ENCODE measurements at places on chromosomes 16 and 17.
A peak's percentile ranks its signal among the peaks of the same experiment; 100 is the strongest.

DNA sequence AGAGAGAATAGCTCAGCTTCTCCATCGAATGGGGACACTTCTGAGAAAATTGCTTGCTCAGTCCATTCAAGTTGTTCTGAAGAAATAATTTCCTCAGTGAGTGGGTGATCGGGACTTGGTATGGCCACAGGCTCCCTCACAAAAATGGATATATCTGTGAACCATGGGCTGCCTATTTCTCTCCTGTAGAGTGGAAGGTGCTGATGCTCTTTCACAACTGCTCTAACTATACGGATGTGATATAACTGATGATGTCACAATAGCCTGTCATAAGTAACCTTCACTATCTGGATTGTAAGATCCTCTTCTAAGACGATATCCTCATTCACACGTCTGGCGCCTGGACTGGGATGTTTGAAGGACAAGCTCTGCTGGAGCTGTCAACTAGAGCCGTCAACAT, 4.7 kb upstream of the CCL18 start:
- ATAC-seq: no peak

- no peak for ATAC-seq
Measured at GRCh38 chr17:3865176-3865575, 19.1 kb upstream of the NCBP3 start.

GRCh38 chr17:72423718-72424117, 302.9 kb downstream of the SOX9 start:
- ATAC-seq: no peak

- ATAC-seq: no peak
Measured at GRCh38 chr16:84262031-84262430, 22.2 kb upstream of the KCNG4 start.

DNA sequence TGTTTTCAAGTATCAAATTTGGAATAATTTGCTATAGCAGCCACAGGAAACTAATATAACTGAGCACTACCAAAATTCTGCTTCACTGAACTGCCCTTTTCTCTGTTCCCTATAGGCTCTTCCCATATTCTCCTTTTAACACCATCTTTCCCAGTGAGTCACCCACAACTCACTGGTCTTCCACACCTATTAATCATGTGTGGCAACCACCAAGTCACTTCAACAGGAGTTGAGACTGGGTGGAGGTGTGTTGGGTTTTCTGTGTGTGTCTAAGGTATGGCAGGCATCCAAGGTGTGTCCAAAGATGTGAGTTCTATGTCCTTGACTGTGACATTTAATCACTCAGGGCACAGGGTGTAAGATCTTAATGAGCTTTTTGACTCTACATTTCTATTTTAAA, 610.0 kb upstream of the CDH11 start:
- ATAC-seq: no peak

- no peak for ATAC-seq
Measured at GRCh38 chr16:2089706-2090480, 42.1 kb downstream of the TSC2 start.

DNA sequence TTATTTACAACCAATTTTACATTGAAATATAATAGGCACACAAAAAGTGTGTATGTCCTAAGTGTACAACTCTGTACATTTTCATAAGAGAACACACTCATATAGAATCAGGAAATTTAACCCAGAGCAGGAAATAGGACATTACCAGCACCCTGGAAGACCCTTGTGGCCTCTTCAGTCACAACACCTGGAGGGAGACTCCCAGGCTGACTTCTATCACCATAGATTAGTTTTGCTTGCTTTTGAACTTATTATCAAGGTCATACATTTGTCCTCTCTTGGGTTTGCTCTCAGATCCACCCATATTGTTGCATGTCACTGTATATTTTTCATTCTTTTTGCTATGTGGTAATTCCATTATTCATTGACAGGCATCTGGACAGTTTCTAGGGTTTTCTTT, 5.8 kb downstream of the RIPOR1 start:
- ATAC-seq: no peak

DNA sequence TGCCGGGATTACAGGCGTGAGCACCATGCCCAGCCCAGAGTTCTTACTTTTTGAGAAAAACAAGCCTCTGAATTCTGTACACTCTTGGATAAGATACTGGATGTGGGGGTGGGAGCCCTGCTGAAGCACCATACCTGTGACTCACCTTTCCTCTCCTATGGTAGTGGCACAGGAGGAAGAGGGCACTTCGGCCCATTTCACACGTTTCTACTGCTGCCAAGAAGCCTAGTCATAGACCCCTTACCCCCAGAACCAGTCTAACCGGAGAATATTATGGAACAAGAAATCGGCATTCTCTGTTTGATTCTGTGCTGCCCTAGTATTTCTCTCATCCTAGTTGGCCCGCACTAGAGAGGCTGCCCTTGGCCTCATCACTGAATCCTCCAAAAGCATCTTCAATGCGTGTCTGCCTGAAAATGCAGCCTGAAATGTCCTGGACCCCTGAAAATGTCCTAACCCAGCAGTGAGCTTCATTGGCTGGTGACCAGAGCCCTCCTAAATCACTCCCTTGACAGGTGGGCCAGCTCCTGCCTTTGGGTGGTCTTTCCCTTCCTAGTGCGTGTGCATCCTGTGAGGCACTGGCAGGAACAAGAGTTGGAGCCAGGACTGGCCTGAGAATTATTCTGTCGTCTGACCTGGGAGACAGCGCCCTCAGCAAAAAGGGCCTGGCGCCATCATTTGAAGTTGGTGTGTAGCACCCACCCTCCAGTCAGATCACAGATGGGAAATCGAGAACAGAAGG, 37.9 kb downstream of the NDEL1 start:
- ATAC-seq: no peak

- ATAC-seq: no peak
Measured at GRCh38 chr17:66687570-66688284, 147.2 kb upstream of the CACNG5 start.

DNA sequence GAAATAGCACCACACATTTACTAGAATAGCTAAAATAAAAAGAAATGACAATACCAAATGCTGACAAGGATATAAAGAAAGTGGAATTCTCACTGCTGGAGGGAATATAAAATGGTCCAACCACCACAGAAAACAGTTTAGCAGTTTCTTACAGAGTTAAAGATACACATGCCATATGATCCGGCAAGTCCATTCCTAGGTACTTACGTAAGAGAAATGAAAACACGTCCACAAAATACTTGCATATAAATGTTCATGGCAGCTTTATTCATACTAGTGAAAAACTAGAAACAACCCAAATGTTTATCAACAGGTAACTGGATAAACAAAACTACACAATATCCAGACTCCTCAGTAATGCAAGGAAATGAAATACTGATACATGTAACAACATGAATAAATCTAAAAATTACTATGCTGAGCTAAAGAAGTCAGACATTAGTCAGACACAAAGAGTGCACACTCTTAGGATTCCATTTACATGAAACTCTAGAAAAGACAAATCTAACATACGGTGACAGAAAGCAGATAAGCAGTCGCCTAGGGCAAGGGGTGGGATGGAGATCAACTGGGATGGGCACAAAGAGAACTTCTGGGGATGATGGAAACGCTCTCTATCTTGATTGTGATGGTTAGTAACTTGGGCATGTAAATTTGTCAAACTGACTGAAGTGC, 76.4 kb downstream of the SMG6 start:
- no peak for ATAC-seq

DNA sequence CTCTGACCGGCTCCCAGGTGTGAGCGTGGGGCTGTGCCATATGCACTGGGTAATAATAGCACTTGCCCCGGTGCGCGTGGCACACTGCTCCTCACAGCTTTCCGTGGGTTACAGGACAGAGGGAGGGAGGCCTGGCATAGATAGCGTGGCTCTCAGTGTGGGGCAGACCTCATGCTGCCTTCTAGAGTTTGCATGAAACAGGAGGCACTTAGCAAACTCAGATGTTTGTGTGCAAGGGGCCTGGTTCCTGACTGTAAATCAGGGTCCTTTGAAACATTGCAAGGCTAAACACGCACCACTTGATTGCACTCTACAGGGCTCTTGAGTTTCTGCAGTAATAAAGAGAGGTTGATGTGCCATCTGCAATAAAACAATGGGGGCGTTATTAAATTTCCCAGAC, 101.7 kb downstream of the RPTOR start:
- ATAC-seq: no peak

GRCh38 chr17:56175299-56175955, 22.2 kb downstream of the ANKFN1 start:
- no peak for ATAC-seq

DNA sequence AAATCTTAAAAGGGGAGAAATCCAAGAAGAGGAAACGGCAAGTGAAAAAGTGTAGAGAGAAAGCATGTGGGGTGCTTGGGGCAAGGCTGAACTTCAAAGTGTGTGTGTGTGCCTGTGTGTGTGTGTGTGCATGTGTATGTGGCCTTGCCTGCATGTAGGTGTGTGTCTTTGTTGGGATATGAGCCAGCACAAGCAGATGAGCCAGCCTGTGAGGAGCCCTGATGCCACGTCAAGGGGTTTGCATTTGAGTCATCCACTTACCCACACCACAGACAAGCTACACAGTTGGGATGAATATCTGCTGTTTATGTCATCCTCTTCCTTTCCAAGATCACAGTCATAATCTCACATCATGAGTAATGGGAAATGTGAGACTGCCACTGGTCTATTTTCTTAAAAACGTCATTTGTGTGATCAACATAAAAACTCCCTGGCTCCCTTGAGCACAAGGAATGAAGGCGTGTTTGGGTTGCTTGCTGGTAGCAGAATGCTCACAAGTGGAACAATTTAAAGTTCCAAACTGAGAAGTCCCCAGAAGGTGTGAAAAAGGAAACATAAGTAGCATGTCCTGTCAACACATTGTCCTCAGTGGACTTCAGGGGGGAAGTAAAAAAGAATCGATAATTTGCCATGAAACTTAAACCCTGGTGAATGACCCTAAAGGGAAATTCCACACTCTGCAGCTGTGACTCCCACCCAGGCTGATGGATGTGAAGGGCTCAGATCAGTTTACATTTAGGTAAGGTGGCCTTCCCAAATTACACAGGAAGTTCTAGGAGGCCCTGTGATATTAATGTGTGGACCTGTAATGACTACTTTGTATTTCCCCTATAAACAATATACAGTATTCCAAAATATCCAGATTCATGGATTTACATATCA, 14.7 kb downstream of the KCTD19 start:
- peak; percentile 99 for ATAC-seq

DNA sequence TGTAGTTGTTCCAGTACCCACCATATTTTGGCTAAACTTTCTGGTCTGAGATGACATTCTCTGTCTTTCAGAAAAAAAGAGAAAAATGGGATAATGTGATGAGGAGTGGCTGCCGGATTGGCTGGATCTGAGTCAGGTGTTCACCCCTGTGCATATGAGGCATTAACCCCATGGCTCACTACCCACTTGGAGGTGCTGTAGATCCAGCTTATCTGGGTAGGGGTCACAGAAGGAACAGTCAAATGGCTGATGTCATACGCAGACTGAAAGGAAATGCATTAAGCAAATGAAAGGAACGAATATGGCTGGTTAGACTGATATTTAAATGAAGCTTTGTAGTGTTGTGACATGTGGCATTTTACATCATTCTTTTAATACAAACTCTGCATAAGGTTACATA, 17.3 kb downstream of the MAP2K6 start:
- ATAC-seq: no peak

- ATAC-seq: peak; percentile 36
Measured at GRCh38 chr17:3944485-3945388, 19.5 kb downstream of the ATP2A3 start.

GRCh38 chr16:80741724-80742123, 62.7 kb downstream of the CDYL2 start:
- no peak for ATAC-seq

GRCh38 chr17:48241770-48242497, 134.4 kb downstream of the SNX11 start:
- no peak for ATAC-seq

DNA sequence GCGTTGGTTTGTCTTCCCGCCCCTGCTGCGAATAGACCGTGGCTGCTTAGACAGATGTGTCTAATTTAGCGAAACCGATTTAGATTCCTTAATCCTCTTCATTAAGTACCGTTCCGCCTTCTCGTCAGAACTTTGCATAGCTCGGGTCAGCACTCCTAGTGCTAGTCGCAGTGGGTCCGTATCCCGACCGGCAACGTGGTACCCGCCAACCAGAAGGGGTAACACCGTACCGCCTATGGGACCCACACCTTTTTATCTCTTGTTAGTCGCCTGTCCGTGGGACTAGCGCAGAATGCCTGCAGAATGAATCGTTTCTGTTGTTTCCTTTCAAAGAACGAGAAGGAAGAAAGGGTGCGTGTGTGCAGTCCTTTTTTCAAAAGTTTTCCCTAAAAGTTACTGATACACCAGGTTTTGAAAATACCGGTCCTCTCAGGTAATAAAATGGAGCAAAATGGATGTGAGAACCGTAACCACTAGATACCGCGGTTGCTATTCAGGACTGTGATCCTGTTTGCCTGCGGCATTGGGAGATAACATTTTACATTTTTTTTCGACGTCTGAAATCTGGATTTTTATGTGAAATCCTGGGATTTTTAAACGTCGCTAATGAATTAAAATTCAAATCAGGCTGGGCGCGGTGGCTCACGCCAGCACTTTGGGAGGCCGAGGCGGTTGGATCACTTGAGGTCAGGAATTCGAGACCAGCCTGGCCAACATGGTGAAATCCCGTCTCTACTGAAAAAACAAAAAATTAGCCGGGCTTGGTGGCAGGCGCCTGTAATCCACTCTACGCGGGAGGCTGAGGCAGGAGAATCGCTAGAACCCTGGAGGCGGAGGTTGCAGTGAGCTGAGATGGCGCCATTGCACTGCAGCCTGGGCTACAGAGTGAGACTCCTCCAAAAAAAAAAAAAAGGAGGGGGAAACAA, 998 bp upstream of the SRSF1 start:
- peak; percentile 14 for ATAC-seq

DNA sequence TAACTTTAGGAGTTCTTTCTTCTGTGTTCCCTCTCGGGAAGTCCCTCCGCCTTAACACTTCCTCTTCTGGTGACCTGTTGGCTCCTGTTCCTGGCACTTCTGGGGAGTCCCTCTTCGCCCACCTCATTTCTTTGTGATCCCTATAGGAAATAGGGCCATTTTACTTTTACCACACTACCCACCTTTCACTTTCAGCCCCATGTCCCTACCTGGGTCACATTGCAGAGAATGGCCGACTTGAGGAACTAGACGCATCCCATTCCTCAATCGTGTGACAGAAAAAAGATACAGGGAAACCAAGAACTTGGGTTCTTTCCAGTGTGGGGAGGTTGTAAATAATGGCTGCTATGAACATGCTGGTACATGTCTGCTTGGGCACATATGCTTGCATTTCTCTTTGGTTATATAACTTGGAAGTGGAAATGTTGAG, 6.6 kb downstream of the IL21R start:
- ATAC-seq: no peak

Data from activated CD4-positive, CD25-positive, alpha-beta regulatory T cell treated with anti-CD3 and anti-CD28 coated beads, Interleukin-2, amount 50 U/mL, for 24 hours (primary cell).